Right renal cortex interstitium (tissue), 3 donors: ENCODE measurements at places on chromosomes 16 and 17. TPM values are rescaled to one million over a fixed set of nuclear protein-coding genes. Genes with fewer than 3 reads are reported as not detected.

PAM16 gene
- 16.8 TPM for polyA plus RNA-seq

MARCHF10 gene
- 1.4 TPM for polyA plus RNA-seq

SOST gene
- 57.2 TPM for polyA plus RNA-seq

CD300H gene
- polyA plus RNA-seq = not detected

CLDN7 gene
- 46.1 TPM for polyA plus RNA-seq

MT3 gene
- 1.2 TPM for polyA plus RNA-seq

- DNase-seq = no peak
Measured at GRCh38 chr16:76824791-76825190, 366.2 kb upstream of the MON1B start.

DNA sequence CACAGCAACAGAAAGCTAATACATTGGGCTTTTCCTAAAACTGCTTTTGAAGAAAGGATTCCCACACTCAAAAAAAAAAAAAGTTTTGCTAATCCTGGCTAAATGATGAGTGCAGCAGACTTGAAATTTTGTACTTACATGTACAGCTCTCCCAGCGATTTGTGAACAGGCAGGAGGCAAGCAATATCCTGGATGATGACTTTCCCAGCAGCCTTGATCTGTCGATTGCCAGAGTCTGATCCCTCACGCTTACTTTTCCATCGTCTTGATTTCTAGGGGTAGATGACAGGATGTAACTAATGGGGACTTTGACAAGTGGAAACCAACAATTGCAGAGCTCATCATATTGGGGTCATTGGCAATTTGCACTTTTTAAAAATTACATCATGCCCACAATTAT is 91.4 kb downstream of the WDR59 start:
- no peak for DNase-seq

DNA sequence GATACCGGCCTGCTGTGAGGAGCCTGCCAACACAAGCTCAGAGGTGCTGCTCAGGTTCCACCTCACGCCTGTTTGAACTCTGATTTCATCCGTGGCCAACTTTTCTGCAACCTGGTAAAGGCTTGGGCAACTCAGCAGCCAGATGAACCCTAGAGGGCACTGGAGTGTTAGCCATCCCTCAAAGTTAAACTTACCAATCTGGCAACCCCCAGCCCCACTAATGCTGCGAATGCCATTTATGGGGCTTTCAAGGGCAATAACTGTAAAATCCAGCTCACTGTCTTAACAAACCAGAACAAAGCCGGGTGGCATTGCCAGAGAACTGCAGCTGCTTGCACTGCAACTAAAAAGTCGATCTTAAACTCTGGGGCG is 105.5 kb downstream of the AXIN2 start:
- no peak for DNase-seq

- DNase-seq = no peak
Measured at GRCh38 chr17:10052106-10052813, 146.1 kb downstream of the GAS7 start.

DNA sequence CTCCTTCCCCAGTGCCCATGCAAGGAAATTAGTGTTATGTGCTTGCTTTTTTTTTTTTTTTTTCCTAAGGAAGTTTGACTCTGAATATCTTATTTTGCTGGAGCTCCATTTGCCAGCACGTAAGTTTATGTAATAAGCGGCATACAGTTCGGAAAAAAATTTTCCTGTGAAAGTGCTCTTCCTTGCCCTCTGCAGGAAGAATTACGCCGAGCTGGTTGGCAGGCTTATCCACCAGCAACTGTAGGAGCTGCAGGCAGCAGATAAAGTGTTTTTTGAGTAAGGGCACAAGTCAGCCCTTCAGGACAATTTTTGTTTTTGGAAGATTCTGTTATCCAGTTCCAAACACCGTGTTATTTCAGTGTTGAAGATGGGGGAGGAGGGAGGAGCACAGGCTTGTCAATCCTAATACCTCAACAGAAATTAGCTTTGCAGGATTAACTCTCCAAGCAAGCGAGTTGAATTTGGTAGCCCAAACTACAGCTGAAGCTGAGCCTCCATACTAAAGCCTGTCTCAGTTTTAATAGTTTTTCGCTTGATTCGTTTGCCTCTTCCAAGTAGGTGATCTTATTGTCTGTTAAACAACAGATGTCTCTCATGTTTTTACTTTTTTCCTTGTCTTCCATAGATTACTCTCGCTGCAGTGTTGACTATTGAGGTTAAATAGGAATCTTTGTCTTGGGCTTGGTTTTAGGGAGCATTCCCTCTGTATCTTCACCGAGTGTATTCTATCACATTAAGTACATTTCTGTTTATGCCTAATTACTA is 1.1 kb downstream of the SPECC1 start:
- no peak for DNase-seq

GRCh38 chr16:54722210-54722676 is 208.4 kb upstream of the IRX5 start:
- no peak for DNase-seq

- no peak for DNase-seq
Measured at GRCh38 chr17:42276359-42276608, at the start of gene STAT5B. STAT5B (minus strand) TSS chr17:42276391; CDS start chr17:42232127, 44,264 bp downstream.

GRCh38 chr17:40779181-40779909 is 3.0 kb downstream of the KRT27 start:
- no peak for DNase-seq

- no peak for DNase-seq
Measured at GRCh38 chr16:20628213-20628612, 52.0 kb upstream of the ACSM2B start.
